T-helper 17 cell (primary cell): ENCODE measurements at places on chromosomes 2 and 18. TPM values are rescaled to one million over a fixed set of nuclear protein-coding genes. Genes with fewer than 3 reads are reported as not detected.

- DNase-seq = no peak
These were observed 755 bp downstream of the SPAST start for GRCh38 chr2:32064021-32064601.

DNA sequence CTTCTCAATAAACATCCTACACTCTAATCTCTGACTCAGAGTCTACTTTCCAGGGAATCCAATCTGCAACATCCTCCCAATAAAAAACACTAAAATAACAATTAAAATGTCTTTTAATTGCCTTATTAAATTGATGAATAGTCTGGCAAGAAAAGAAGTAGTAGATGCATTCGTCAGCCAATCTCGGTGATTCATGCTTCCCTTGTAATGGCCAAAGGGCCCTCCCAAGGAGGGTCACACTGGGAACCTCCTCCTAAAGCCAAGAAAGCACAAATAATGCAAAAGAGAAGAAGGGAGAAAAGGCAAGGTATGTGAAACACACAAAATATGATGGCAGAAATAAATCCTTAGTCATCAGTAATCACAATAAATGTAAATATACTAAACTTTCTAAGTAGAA, 16.8 kb downstream of the ST8SIA5 start:
- DNase-seq = no peak

DNA sequence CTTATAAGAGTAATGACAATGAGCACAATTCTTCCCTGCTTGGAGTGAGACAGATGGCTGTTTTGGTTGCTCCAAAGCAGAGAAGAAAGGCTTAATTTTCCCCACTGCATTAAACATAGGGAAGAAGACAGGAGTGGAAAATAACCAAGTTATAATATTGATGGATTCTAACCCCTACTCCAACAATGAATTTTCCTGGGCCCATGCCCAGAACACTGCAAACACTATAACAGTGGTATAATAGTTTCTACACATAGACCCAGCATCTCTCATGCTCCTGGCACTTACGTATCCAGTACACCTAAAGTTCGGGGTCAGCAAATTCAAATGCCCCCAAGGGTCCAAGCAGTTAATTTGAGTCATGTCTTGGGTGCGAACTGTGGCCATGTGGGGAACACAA, 613.4 kb downstream of the PLCL1 start:
- DNase-seq = no peak

- no peak for DNase-seq
These were observed 16.1 kb upstream of the CD207 start for GRCh38 chr2:70851704-70852103.

DNA sequence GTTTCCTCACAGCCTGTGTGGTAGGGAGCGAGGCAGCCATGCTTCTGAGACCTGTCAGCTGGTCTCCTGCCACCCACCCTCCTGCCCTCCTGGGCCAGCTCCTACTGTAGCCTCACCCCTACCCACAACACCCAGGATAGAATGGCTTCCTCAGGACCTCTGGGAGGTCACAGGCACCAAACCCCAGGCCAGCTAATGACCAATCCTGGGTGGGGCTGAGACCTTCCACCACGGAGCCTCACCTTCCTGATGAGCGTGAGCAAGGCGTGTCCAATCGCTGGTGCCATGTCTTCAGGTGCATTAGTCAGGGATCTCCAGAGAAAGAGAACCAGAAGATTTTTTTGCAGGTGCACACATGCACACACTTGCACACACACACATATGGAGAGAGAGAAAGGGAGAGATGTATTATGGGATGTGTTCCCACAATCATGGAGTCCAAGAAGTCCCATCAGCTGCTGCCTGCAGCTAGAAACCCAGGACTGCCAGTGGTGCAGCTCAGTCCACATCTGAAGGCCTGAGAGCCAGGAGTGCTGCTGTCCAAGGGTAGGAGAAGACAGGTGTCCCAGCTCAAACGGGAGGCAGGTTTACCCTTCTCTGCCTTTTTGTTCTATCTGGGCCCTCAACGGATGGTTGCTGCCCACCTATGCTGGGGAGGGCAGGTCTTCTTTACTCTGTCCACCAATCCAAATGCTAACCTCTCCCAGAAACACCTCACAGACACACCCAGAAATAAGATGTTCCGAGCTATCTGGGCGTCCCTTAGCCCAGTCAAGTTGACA, 70.4 kb upstream of the HDAC4 start:
- no peak for DNase-seq

DNA sequence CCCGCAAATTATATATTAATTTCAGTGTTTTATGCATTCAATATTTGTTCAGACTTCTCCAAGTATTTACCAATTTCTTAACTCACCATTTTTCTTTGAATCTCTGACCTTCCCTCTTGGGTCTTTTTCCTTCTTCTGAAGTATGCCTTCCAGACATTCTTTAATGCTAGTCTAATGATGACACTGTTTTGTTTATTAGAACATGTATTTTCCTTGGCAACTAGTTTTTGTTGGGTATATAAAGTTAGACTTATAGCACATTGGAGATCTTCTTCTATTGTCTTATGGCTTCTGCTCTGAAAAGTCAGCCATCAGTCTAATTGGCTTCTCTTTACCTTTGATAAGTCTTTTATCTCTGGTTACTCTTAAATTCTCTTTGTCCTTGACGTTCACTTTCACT, 423.2 kb upstream of the NRP2 start:
- no peak for DNase-seq

- no peak for DNase-seq
These were observed 9.1 kb upstream of the FAM124B start for GRCh38 chr2:224410946-224411561.

GRCh38 chr2:12728221-12728777, 11.6 kb downstream of the TRIB2 start:
- peak; percentile 33 for DNase-seq

DNA sequence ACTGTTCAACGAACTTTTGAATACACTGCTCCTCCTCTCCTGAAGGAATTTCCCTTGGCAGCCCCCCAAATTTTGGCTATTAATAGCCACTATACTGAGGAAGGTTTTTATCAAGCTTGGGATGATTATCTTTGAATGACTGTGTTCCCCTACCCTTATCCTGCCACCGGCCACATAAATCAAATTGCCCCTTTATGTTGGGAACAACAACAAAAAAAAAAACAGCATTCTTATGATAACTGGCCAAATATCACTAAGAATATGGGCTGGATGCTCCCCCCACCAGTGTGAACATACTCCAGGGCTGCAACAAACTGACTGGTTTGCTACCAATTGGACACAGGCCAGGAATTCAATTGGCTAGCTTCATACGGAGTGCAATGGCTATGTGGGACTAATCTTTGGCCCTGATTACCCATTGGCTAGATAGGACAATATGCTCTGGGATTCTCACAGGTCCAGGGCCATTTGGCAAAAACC, 20.6 kb downstream of the DUSP11 start:
- DNase-seq = no peak

GRCh38 chr2:178237488-178238153, 43.3 kb downstream of the OSBPL6 start:
- DNase-seq = no peak

DNA sequence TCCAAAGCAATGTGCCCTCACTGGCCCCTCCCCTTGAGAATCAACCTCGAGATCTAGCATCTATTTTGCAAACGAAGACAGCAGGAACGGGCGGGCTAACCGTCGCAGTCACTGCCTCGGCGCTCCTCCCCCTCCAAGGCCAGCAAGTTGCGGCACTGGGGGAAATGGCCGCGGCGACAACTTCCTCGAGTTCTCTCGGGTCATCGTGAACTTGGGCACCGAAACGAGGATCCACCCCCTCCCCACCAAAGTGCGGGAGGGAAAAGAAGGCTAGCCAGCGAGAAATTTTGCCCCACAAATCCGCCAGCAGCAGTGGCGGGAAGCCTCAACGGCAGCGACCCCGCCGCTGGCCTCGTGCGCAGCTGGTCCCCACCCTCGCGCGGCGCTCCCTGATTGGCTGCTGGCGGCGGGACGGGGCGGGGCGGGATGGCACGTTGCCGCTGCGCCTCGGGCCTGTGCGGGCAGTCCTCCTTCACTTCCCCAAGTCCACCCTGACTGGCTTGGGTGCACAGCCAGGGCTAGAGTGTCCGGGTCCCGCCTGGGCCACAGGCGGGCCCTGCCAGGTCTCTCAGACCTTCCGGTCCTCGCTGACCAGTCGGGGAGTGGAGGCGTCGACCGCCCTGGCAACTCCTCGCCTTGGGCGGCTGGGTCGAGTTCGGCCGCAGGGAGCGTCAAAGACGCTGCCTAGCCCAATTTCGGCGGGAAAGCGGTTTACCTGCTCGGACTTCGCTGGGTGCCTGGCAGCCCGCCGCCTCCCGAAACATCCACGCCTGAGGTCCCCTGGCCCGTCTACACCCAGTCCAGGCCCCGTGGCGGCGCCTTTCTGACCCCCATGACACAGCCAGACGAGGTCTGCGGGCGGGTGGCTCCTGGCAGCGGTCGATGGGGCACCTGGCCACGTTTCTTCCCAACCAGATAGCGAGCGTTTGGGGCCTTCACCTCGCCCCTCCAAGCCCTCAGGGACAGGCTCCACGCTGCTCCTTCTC, at the start of gene BOLL:
TSS of gene BOLL (minus strand) at position 364 of the 986 bp plus-strand sequence. CDS start 3,469 bp downstream, outside the sequence.
- no peak for DNase-seq

DNA sequence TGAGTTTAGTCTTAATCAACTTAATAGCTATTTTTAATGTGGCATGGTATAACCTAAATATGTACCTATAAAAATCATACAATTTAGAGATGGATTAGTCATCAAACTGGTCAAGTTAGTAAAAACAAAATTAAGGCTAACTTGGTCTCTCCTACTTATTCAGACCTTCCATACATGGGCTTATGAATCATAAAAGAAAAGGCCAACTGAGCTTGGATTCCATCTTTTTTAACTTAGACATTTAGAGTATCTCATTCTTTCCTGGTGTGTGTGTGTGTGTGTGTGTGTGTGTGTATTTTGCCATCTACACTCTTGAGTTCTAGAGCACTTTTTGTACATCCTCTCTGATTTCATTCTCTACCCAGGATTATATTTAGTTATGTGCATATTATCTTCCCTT, 637.5 kb downstream of the PLCL1 start:
- DNase-seq = no peak

DCDC2C gene
- total RNA-seq = not detected

CCDC195 gene
- total RNA-seq = not detected

MRPS5 gene
- 30.1 TPM for total RNA-seq

COA5 gene
- 20.7 TPM for total RNA-seq

EFR3B gene
- not detected for total RNA-seq

RAB27B gene
- 30.6 TPM for total RNA-seq
